ENCODE measurements at places on chromosomes 3 and 15.

DNA sequence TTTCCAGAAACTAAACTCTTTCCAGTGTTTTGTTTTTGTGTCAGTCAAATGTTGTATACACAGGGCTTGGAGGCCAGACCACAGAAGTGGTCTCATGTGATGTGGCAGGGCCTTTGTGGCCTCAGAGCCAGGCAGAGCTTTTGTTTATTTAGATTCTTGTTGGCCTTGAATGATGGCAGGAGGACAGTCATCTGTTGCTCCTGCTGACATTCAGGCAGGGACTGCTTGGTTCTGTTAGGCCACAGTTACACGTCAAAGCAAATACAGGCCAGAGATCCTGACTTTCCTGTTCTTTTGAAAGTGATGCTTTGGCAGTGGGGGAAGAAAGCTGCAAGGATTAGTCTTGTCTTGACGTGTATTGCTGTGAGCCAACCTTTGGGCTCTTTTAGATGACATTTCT is 325.1 kb downstream of the CACNA2D3 start:
- DNase-seq = no peak

- no peak for DNase-seq
These were observed 167.9 kb downstream of the GREM1 start for GRCh38 chr15:32885713-32886112.

- DNase-seq = no peak
These were observed 429 bp downstream of the CPN2 start for GRCh38 chr3:194350726-194351071.

DNA sequence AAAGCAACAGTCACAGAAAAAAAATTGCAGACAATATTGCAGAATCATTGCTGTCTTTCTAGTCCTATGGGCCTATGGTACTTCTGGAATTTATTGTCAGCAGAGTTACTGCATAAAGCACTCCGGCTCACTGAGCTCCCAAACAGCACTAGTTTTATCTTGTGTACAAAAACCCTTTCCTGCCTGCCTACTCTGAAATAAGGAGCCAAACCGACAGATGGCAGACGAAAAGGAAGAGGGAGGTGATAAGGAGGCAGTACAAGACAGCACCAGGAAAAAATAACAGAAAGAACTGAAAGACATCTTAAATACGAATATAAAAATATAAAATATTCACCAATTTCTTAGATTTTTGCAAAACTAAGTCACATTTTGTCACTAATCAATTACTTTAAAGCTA is 15.6 kb downstream of the HERC1 start:
- DNase-seq = no peak

GRCh38 chr15:40923551-40923950 is 5.6 kb upstream of the DLL4 start:
- no peak for DNase-seq

DNA sequence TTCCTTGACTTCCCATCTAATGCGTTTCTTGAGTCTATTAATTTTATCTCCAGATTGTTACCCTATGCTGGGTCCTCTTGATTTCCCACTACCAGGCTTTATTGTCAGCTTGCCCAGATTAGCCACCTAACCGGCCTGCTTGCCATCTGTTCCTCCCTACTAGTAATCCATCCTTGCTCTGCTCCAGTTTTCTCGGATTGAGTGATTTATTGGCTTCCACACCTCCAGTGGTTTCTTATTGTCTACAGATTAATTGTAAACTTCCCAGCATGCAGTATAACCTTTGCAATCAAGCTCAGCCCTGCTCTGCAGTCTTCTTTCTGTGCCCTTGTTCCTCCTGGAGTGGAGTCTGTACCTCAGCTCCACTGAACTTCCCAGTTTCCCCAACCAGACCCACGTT is 63.4 kb downstream of the ARHGEF26 start:
- DNase-seq = no peak

DNA sequence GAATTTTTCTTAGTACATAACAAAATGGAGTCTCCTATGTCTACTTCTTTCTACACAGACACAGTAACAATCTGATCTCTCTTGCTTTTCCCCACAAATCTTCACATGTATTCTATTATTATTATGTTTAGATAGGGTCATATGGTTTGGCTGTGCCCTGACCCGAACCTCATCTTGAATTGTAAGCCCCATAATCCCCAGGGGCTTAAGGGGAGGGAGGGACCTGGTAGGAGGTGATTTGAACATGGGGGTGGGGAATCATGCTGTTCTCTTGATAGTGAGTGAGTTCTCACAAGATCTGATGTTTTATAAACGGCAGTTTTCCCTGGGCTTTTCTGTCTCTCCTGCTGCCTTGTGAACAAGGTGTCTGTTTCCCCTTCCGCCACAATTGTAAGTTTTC is 86.7 kb upstream of the SELENOK start:
- DNase-seq = no peak

DNA sequence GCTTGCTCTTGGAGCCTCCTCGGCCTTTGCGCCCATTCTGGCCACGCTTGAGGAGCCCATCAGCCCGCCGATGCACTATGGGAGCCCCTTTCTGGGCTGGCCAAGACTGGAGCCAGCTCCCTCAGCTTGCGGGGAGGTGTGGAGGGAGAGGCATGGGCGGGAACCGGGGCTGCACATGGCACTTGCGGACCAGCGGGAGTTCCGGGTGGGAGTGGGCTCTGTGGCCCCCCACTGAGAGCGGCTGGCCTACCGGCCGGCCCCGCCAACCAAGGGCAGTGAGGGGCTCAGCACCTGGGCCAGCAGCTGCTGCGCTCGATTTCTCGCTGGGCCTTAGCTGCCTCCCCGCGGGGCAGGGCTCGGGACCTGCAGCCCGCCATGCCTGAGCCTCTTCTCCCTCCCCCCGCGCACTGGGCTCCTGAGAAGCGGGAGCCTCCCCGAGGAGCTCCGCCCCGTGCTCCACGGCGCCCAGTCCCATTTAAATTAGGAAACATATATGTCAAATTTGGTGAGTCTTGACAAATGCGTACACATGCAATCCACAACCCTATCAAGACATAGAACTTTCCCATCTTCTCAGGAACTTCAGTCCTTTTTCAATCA is 97.6 kb upstream of the CNTN3 start:
- no peak for DNase-seq

DNA sequence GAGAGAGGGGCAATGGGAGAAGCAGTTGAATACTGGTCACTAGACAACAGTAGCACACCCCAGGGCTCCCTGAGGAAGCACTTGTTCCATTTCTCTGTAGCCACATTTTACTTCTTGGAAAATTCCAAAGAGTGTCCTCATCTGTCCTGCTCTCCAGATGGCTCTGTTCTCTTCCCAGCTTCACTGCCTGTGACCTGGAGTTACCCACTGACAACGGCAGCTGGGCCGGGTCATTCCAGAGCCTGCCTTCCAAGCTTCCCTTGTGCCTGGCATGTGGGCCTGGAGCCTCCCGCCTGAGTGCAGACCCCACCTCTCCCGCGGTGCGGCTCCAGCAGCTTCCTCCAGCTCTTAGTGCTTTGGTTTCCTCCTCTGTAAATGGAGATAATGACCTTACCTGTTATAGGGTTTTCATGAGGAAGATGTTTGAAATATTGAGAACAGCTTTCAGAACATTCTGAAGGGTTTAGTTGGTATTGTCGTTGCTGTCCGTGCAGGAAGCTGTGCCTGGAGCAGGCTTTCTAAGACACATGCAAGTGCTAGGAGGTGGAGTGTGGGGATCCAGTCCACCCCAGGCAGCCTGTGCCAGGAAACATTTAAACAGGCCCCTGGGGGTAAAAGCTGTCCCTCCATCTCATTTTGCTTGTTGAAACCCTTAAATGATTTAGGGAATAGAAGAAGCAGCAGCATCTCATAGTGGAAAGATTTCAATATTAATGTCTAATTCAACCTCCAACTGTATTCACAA is 24.8 kb downstream of the EFCC1 start:
- no peak for DNase-seq

DNA sequence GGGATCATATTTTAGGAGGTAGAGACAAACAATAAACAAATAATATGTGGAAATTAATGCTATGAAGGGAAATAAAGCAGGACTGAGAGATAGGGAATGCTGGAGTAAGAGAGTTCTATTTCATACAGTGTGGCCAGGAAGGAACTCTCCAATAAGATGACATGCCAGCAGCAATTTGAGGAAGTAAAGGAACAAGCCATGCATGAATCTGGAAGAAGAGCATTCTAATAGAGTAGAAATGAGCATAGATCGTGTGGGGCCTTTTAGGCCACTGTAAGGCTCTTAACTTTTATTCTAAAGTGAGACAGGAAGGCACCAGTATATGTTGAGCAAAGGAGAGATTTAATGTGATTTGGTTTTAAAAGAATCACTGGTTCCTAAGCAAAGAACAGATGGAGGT is 126.3 kb downstream of the DMXL2 start:
- no peak for DNase-seq

- no peak for DNase-seq
These were observed 49.8 kb downstream of the BOC start for GRCh38 chr3:113261063-113261625.

DNA sequence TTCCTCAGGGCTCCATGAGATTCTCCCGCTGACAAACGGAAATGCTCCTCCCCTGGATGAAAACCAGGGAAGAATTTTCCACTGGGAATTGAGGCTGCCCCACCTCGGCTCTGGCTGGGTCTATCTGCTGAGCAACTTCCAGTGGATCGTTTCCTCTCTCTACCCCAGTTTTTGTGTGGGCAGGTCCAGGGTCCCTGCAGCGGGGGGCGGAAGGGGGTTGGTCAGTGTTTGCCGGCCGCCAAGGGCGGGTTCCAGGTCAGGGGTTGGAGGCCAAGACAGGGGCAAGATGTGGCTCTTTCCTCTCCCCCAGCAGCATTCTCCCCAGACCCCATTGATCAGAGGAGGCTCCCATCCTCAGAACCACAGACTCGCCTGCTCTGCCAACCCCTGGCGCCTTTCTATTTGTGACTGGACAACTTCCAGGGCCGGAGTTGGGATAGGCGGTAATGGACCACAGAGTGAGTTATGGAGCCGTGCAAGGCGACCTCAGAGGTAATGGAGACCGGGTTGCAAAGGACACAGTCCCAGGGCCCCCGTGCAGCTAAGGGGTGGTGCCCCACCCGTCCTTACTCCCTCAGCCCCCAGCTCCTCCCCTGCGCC is 92.2 kb downstream of the WNT7A start:
- no peak for DNase-seq

DNA sequence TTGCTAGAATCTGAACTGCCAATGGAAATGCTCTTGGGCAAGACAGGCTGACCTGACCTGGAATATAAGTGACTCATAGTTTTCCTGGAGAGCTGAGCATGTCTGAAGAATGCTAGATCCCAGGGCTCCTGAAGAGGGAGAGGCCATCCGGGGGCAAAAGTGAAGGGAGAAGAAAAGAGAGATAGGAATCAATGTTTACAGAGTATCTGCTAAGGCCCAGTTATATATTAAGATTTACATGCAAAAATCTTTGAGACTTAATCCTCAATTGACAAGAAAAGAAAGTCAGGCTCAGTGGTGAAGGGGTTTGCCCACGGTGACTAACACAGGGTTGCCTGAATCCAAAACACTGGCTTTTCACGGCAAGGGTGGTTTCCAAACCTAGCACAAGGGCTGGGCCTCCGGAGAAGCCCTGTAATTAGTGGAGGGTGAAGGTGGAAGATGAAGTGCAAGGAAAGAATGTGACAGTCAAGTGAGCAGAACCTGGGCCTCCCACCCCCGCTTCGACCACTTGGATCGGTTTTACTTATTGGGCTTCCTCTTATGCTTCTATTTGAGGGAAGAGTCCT is 91.7 kb upstream of the FGF12 start:
- peak; percentile 8 for DNase-seq

DNA sequence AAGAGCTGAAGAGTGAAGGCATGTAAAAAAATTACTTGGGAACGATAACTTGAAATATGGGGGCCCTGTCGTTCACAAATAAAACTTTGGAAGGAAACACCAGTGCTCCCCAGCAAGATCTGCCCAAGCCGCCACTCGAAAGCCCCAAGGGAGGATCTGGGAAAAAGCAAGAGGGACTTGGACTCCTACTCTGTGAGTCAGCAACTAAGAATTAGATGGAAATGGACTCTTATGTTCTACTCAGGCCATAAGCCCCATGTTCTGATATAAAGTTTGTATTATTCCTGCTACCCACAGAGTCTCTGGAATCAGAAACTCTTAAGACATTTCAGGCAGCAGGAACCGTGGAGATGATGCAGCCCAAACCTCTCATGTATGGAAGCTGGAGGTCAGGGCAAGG is 75.7 kb downstream of the ITGB5 start:
- DNase-seq = no peak

- DNase-seq = no peak
These were observed 618.7 kb downstream of the SI start for GRCh38 chr3:164459521-164460151.

DNA sequence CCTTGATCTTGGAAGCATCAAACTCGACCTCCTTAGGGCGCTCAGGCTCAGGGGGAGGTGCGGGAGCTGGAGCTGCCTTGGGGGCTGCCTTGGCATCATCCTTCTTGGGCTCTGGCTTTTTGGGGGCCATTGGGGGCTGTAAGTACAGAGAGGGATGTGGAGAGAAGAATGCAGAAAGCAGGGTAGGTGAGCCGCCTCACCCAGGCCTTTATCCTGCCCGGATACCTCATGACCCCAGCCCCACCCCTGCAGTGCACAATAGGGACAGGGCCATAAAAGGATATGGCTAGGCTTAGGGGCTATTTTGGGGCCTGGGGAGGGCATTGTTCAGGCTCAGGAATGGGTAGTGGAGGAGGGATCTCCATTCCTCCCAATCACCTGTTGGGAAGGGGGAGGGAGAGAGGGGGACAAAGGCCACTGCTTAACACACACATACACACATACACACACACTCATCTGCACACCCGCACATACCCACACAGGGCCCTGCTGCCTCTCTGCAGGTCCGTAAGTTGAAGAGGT is at the start of gene MYL3:
MYL3 (minus strand) TSS at position 184 of the 522 bp plus-strand sequence; CDS start at position 130, 54 bp downstream.
- DNase-seq = no peak

DNA sequence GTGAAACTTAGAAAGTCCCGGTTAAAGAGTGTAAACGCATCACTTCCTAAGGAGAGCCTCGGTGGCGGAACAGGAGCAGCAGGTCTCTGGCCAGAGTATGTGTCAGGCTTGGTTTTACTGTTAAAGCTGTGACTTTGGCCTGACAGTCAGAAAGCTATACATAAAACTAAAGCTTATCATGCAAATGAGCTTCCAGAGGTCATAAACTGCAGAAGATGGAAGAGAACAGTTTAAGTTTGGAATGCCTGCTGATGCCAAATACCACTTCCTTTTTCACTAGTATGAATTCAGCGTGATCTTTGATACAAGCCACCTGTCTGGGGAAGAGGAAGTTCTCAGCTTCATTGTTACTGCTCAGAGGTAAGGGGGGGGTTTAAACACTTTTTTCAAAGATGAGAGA is 125.1 kb upstream of the CTDSPL start:
- no peak for DNase-seq

GRCh38 chr3:144809380-144809779 is 837.8 kb downstream of the DIPK2A start:
- no peak for DNase-seq

GRCh38 chr15:81596159-81596865 is 222.3 kb upstream of the TMC3 start:
- no peak for DNase-seq

- no peak for DNase-seq
These were observed 422.7 kb upstream of the CFAP20DC start for GRCh38 chr3:59472541-59472940.

GRCh38 chr15:43190178-43190577 is 5.0 kb downstream of the CCNDBP1 start:
- no peak for DNase-seq

All from stimulated activated CD4-positive, alpha-beta T cell treated with anti-CD3 and anti-CD28 coated beads, Interleukin-2, amount 100 ng/mL, for 4 hours (primary cell).